ENCODE measurements at places on chromosomes 6 and 20.
A peak's percentile ranks its signal among the peaks of the same experiment; 100 is the strongest.

GRCh38 chr6:133542056-133542821, 301.1 kb downstream of the EYA4 start:
- DNase-seq = peak; percentile 52

DNA sequence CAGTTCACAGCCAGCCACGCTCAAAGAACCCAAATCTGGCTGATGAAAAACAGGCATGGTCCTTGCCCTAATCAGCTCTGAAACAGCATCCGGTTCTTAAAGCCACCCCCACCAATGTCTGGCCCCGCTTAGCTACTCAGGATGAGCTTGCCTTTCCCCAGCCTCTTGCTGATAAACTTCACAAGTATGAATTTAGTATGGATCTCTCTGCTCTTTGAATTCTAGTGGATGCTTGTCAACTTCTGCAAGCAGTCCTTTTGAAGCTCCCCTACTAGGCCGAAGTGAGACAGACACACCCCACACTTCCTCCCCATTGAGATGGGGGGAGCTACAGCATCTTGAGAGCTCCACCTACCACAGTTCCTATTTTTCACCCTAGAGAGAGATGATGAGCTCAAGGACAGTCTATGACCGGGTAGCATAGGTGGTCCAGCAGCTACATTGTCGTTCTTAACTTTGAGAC, 36.7 kb downstream of the EBF4 start:
- no peak for DNase-seq

DNA sequence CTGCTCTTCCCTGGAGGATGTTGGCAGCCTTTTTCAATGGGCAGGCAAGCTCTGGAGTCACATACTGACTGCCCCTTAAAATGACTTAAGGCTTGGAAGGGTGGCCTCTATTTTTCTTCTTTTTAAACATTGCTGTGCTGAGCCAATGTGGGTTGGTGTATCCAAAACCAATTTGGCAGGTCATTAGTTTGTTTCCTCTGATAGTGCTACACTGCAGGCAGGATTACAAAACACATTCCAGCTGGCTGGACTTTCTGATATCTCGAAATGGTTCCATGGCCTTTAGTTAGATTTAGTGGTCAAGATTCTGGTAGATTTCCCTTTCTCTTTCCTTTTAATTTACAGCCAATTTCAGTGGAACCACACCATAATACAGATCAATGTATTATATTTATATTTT, 28.1 kb upstream of the BMP2 start:
- no peak for DNase-seq

DNA sequence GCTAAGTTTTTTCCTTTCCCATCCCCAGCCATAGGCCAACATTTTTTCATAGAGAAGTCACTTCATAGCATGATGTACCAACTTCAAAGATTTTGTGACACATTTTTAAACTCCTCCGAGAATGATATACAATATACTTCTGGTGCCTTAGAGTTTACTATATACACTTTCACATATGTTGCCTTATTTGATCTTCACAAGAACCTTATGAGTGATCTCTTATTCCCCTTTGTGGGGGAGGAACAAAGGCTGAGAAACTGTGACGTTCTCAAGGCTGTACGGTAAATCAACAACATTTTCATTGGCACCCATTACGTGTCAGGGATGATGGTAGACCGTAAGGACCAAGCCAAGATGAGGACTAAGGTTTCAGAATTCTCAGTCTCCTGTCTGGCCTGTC, 130.0 kb downstream of the RFPL4B start:
- DNase-seq = no peak
